ENCODE measurements at places on chromosomes 11 and 22. TPM values are rescaled to one million over a fixed set of nuclear protein-coding genes. Genes with fewer than 3 reads are reported as not detected.

Gene MEN1
- 26.2 TPM for total RNA-seq

Gene SVIP
- total RNA-seq = 15.8 TPM

Gene ABTB2
- total RNA-seq = 0.07 TPM

Gene HEPHL1
- total RNA-seq = not detected

Gene ASCL3
- not detected for total RNA-seq

Gene CECR2
- 1.2 TPM for total RNA-seq

Gene MRGPRE
- total RNA-seq = not detected

Gene TRIM6
- 2.0 TPM for total RNA-seq

Gene PLEKHA7
- 0.56 TPM for total RNA-seq

Gene OSM
- not detected for total RNA-seq

Gene MS4A12
- not detected for total RNA-seq

Gene CLDN5
- 360 TPM for total RNA-seq
